Activated naive CD8-positive, alpha-beta T cell treated with anti-CD3 and anti-CD28 coated beads for 36 hours (primary cell): ENCODE measurements at places on chromosomes 7 and 10. TPM values are rescaled to one million over a fixed set of nuclear protein-coding genes. Genes with fewer than 3 reads are reported as not detected.

CALU gene
- total RNA-seq, result 44.5 TPM

NIPSNAP2 gene
- 47.0 TPM for total RNA-seq

DNA sequence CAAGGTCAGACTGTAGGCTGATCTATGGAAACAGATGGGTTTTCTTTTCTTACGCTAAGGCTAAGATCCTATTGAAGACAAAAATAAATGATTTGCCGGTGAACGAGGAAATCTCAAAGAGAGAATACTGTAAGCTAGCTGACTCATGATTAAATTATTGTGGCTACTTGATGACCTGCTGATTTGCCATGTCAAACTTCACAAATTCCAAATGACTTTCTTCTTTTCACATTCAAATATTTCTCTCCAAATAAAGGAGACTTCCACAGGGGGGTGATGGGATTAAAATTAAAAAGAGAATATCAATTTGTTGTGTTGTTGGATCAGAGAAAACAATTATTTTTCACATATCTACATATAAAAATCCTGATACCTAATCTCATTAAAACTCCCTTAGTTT is 860.6 kb upstream of the ZWINT start:
- DNase-seq, result no peak

DNA sequence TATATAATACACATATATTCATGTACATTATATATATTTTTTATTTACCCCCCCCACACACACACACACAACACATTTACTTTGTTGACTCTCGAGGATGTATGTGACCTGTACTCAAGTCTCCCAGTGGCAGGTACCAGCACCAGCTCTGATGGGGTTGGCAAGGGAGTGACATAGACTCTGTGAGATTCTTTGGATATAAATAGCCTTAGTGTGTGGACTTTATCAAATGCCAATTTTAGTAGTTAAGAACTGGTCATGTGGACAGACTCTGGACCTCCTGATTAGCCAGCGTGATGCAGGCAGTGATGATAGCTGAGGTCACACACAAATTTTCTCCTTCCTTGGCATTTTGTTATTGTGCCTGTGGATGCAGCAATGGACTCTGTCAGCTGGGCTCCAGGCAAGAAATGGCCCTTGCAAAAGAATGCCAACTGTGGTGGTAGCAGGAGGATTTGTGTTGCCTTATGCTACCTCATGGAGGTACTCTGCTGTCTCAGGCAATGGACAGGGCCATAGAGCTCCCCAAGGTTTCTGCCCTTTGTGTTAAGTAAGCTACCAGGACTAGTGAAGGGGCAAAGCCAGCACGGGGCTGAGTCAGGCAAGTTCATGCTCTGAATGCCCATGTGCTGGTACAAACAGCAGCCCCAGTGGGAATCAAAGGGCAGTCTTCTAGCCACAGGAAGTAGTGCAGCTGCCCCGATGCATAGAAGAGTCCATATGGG is 224.6 kb upstream of the ZWINT start:
- no peak for DNase-seq

PRSS37 gene
- not detected for total RNA-seq

GRCh38 chr7:51034521-51035264 is 252.0 kb upstream of the GRB10 start:
- DNase-seq, result no peak

DNA sequence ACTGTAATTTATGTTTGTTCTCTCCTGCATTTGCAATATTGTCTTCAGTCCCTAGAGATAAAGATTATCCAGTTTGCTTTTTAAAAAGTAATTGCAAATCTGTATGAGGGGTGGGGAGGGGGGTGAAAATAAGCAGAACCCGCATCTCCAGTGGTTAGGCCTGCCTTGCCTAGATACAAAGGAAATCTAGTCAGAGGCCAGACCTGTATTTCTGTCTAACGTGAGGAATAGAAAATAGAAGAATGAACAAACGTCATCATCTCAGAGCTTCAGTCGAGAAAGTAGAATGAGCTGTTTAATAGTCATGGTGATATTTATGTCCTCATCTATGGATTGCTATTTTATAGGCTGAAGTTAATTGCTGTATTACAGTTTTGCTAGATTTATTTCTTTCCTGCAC is 284.2 kb downstream of the BICC1 start:
- DNase-seq, result no peak

DNA sequence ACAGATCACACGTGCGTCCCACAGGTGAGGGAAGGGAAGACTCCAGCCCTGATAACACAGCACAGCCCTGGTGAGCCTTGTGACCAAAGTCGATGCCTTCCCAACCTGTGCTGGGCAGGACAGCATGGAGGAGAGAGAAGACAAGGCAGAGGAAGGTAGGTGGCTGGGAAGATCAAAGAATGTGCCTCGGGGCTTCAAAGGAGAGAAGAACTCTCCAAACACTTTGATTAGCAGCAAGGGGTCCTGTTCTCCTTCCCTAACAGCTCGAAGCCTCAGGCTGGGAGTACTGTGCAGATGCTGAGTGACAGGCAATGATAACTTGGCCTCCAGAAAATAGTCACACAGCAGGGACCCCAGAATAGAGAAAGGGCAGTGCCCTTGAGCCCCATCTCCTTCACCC is 288.5 kb downstream of the TCERG1L start:
- no peak for DNase-seq

RBP4 gene
- total RNA-seq, result not detected

DNA sequence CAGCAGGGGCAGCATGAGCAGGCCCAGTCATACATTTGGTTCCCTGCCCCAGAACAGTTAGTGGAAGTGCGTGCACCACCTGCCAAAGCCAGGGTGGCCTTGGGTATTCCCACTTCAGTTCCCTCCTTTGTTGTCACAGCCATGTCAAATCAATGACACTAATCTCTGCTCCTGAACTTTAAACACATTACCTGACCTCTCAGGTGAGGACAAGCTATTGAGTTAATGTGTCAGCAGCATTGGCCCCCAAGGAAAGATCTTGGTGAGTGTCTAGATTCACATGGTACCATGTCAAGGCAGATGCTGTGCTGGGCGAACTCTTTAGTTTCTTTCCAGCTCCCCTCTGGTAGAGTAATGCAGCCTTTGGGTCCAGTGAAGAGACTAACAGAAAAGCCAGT is 2.1 kb downstream of the CYP3A5 start:
- DNase-seq, result no peak

HIPK2 gene
- total RNA-seq, result 16.1 TPM

DNA sequence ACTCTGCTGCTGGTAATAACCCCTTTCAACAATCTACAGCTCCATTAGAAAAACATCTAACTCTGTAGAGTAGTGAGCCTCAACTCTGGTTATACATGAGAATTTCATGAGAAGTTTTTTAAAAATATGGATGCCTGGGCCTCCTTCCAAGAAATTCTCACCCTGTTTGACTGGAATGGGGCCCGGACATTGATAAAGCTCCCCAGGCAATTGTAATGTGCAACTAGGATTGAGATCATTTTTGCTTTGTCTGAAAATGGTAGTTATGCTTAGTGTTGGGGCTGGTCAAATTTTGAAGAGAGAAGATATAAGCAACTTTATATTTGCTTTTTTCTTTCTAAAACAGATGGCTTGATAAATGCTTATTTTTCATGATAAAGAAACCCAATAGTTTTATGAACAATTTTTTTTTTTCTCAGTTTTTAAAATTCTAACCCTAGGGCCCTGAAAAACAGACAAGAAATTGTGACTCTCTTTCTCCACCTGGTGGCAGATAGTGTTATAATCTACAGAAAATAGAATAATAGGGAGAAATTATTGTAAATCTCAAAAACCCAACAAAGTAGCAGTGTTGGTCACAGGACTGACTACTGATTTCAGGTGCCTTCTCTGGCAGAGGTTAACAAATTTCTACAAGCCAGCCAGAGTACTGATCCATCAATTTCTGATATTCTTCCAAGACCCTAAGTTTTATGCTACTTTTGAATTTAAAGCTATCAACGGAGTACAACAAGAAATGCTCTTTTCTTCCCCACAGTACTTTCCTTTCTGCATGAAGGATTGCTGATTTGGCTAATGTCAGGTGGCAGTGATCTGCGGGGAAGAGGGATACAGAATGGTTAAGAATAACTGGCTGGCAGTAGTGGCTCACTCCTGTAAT is 174.8 kb downstream of the DKK1 start:
- no peak for DNase-seq

DNA sequence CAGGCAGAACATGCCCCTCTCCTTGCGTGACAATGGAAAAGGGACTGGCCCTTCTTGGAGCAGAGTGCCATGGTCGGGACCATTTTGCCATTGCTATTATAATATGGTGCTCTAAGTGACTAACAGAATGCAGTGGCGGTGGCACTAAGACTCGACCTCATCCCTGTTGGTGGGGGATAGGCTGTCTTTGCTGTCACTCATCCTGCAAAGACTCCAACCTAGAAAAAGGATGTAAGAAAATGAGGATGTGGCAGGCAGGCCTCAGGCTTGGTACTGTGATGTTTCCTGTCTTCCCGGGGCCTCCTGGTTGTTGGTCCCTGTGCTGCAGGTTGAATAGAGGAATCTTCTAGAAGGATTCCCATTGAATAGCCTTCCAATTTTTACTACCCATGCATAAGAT is 18.6 kb downstream of the BLNK start:
- no peak for DNase-seq

TMEM213 gene
- total RNA-seq, result not detected

GRCh38 chr7:147894271-147894670 is 696.3 kb upstream of the C7orf33 start:
- no peak for DNase-seq

GRCh38 chr7:44116087-44116788 is 7.1 kb downstream of the POLD2 start:
- no peak for DNase-seq

DNA sequence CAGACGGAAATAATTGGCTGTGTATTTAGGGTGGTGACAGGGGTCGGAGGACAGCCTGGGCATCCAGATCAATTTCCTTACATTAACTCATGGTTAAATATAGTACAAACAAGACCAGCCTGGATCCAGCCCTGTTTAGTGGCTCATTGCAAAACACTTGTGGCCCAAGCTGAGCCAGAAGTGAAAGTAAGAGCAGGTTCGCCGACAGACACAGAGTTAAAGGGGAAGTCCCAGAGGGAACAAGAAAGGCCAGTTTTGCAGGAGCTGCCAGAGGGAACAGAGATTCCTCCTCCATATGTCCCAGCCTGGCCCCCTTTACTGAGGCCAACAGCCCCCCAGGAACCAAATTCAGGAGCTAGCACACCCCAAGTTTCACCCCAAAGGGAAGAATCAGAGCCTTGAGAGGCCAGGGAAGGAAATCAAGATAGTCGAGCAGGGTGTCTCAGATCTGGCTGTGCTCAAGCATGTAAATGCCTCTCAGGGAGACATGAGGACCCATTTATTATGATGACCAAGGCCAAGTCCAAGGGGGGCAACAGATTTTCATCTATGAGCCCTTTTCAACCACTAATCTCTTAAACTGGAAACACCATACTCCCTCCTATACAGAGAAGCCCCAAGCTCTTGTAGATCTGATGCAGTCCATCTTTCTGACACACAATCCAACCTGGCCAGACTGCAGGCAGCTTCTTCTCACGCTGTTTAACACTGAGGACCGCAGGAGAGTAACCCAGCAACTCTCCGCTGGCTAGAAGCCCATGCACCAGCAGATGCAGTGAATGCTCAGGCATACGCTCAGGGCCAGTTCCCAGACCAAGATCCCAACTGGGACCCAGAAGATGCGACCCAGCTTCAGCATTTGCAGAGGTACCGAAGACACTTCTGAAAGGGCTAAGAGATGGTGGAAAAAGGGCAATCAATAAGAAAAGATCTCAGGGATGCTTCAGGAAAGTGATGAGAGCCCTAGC is 15.9 kb upstream of the ADCK2 start:
- DNase-seq, result peak; percentile 42

DNA sequence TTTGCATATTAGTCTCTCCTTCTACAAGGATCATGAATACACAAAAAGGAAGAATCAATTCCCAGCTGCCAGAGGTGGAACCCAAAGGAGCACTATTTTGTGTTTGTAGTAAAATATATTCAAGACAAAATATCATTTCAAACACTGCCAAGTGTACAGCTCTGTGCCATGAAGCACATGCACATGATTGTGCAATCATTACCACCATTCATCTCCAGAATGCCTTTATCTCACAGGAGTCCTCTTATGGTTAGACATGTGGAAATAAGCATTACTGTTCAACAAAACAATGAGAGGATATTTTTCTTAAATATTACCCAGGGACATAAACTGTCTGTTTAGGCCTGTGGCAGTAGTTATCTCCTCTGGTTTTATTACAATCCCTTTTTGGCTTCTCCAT is 151.4 kb upstream of the PPP1R3A start:
- no peak for DNase-seq

GRCh38 chr7:95586951-95587301 is 9.4 kb downstream of the PDK4 start:
- DNase-seq, result no peak

GCK gene
- total RNA-seq, result 3.7 TPM

- no peak for DNase-seq
These were observed 342.7 kb downstream of the THSD7A start for GRCh38 chr7:11489280-11489679.

NPC1L1 gene
- total RNA-seq, result not detected

- no peak for DNase-seq
These were observed 91.5 kb upstream of the EFCAB10 start for GRCh38 chr7:105672801-105673200.

- no peak for DNase-seq
These were observed 182.5 kb downstream of the LRMDA start for GRCh38 chr10:75613685-75614504.

GRCh38 chr7:7553386-7553785 is 13.3 kb upstream of the MIOS start:
- DNase-seq, result no peak

- DNase-seq, result no peak
These were observed 40.6 kb upstream of the SEPTIN7 start for GRCh38 chr7:35760143-35760745.

ZNF33B gene
- 10.3 TPM for total RNA-seq

GNAI1 gene
- total RNA-seq, result 2.0 TPM

GRCh38 chr7:12403287-12404181 is at the start of gene VWDE:
VWDE (minus strand) TSS chr7:12403865; CDS start chr7:12403716, 149 bp downstream.
- peak; percentile 73 for DNase-seq

DNA sequence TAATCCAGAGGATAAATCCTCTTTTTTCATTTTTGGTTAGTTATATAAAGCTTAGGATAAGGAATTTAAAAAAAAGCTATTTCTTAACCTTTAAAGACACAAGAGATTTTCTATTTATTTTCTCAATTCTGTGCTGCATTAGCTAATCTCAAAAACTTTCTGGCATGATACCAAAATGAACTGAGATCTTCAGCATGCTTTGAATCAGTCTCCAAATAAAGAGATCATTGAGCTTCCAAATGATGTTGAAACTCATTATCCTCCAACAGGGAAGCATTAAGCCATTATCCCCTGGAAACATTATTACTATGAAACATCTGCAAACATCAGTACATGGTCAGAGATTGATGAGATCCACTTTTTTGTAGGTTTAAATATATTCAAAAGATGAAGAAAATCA is 350.3 kb upstream of the TEX47 start:
- no peak for DNase-seq

DNA sequence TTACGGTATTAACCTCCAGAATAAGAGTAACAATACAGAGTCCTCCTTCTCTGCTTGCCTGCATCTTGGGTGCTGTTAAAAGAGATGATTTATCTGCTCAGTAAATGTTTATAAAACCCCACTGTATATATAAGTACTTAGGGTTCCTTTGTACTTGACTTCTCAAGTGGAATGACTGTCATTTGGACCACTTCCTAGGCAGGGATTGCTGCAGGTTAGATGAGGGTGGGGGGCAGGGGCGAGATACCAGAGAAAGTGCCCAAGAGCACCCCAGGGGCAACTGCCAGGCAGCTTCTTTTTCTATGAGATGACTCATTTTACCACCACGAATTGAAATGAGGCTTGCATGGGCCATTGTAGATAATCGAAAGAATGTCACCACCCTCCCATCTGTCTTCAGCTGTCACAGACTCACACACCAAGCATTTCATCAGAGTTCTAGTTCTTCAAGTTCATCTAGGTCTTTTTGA is 421.9 kb upstream of the GALNT17 start:
- DNase-seq, result no peak

CTAGE4 gene
- 1.8 TPM for total RNA-seq

HMX3 gene
- total RNA-seq, result 0.24 TPM
